ENCODE measurements at places on chromosomes 4 and X.

- DNase-seq = no peak
Observed at GRCh38 chrX:148664995-148665394, 164.6 kb downstream of the AFF2 start.

DNA sequence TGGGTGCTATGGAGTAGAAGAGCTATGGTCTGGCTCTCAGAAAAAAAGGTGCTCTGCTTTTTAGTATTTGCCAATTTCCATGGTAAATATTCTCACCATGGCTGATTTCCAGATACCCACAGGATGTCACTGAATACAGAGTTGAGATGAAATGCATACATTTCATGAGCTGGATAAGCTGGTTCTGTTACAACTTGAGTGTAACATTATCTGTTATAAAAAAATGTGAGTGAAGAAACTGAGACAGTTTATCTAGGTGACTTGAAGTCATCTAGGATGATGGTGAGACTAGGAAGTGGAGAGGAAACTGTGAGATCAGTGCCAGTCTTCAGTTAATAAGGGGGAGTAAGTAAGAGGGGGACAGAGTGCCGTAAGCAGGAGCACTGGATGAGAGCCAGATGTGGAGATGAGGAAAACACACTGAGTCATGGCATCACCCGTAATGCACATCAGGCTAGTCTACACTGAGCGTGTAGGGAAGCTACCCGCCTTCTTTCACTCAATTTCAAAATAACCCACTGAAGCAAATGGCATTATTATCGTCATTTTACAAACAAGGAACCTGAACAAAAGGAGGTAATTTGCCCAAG is 5.0 kb downstream of the HPSE start:
- no peak for DNase-seq

- DNase-seq = no peak
Observed at GRCh38 chr4:2696423-2696822, 59.7 kb downstream of the TNIP2 start.

DNA sequence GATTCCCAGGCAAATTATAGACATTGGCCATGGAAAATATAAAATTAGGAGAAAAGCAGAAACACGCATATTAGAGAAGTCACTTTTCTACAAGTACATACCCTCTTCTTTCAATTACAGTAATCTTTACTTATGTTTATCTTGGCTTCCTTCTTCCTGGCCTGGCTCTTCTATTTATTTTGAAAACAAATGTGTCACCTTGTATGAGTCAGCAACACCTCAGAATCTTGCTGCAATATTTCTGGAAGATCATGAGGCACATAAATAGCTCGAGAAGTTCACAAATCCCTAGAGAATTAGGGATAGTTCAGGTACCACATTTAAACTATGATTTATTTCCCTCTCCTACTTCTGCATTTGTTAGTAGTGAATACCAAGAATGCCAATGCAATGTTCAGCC is 124.6 kb downstream of the ANOS1 start:
- DNase-seq = no peak

- DNase-seq = no peak
Observed at GRCh38 chrX:22237479-22237878, 35.2 kb upstream of the CBLL2 start.
